ENCODE measurements at places on chromosomes 12 and 14. TPM values are rescaled to one million over a fixed set of nuclear protein-coding genes. Genes with fewer than 3 reads are reported as not detected.

The PRKD1 gene
- not detected for total RNA-seq

The CACNA2D4 gene
- 8.2 TPM for total RNA-seq

The PPP1R36 gene
- total RNA-seq = not detected

The SERPINA9 gene
- total RNA-seq = not detected

The STAB2 gene
- total RNA-seq = not detected

DNA sequence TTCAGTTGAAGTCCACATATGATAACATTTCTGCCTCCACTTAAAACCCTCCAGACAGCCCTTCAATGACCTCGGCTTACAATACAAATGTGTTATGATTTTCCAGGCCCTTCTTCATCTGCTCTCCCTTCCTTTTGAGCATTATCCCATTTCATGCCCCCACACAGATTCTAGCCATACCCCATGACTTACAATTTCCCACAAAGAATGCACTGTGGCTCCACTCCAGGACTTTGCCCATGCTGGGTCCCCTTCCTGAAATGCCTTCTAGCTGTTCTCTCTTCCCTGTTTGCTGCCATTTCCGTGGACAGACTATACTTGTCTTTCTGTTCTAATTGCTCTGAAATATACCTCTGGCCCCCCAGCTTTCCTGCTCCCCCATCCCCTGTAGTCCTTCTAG is 963.2 kb downstream of the DIO2 start:
- no peak for DNase-seq
- no peaks in the 10 kb centered on the region for H3K36me3 ChIP-seq
- H3K27ac ChIP-seq = no peak overlapping the region
- no peak overlapping the region for H3K4me3 ChIP-seq

DNA sequence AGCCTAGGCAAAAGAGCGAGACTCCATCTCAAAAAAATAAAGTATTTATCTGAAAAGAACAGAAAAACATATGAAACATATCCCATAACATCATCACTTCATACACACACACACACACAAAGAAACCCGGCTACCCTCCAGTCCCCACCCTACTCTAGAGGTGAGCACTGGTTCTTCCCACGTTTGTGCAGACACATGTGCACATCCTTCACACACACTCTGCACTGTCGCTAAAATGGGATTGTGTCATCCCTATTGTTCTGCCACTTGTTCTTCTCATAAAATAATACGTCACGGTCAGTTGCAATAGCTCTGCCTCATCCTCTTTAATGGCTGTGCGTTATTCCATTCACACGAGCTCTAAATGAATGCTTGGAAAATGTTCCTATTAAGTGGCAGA is 85.9 kb upstream of the ANO2 start:
- H3K27me3 ChIP-seq = peaks cover 15% of the 10 kb centered on the region
- H3K36me3 ChIP-seq = no peaks in the 10 kb centered on the region
- H3K4me1 ChIP-seq = no peaks in the 10 kb centered on the region
- DNase-seq = no peak
- no peak overlapping the region for H3K27ac ChIP-seq

GRCh38 chr12:19454837-19455236 is 15.5 kb downstream of the AEBP2 start:
- DNase-seq = no peak
- no peak overlapping the region for H3K27ac ChIP-seq
- peaks cover 24% of the 10 kb centered on the region for H3K4me1 ChIP-seq
- no peak overlapping the region for H3K4me3 ChIP-seq
- H3K36me3 ChIP-seq = peaks cover 48% of the 10 kb centered on the region

DNA sequence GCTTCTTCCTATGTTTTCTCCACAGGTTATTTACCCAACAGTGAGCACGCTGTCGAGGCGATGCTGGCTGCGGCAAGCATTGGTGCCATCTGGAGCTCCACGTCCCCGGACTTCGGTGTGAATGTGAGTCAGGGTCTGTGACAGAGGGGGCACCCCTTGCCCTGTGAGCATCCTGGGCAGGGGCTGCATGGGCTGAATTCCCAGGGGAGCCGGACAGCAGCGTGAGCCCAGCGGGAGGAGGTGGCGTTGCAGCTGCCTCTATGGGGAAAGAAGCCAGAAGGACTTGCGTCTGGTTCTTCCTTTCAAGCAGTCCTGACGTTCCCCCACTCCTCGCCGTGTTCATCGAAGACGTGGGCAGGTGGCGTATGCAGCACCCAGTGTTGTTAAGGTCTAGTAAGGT is 26.2 kb downstream of the AACS start:
- H3K36me3 ChIP-seq = no peaks in the 10 kb centered on the region
- H3K4me3 ChIP-seq = no peak overlapping the region
- H3K4me1 ChIP-seq = no peaks in the 10 kb centered on the region

GRCh38 chr12:104650541-104650940 is 193.8 kb downstream of the CHST11 start:
- H3K27ac ChIP-seq = no peak overlapping the region
- peaks cover 32% of the 10 kb centered on the region for H3K4me1 ChIP-seq
- H3K4me3 ChIP-seq = no peak overlapping the region
- H3K27me3 ChIP-seq = no peaks in the 10 kb centered on the region
- peaks cover 29% of the 10 kb centered on the region for H3K36me3 ChIP-seq
- no peak for DNase-seq

All from activated CD8-positive, alpha-beta memory T cell treated with anti-CD3 and anti-CD28 coated beads, Interleukin-2, amount 10 ng/mL, durations not matched to agents 7 days and 5 days (primary cell).